Activated T-helper 1 cell treated with Interleukin-2 at 50 U/mL for 16 hours (primary cell): ENCODE measurements at places on chromosomes 3 and 15.

- DNase-seq = no peak
Observed at GRCh38 chr15:68207176-68207935, 2.2 kb upstream of the CALML4 start.

GRCh38 chr3:125151916-125152315 is 60.6 kb downstream of the SLC12A8 start:
- DNase-seq = no peak

GRCh38 chr3:140630866-140631265 is 47.0 kb upstream of the TRIM42 start:
- no peak for DNase-seq

DNA sequence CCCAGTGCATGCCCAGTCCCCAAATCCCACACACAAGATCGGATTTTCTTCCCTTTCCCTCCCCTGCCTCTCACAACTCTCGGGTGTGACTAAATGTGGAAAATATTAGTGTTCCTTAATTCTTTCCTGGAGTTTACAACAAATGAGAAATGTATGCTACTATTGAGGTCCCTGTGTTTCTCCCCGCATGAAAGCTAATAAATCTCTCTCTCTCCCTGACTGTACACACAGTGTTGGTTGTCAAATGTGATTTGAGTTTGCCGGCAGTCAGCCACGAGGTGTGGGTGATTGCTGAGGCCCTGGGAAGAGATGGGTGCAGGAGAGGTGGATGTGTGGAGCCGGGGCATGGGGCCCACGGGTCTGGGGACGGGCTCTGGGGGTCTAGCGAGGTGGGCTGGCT is 161.4 kb upstream of the IQSEC1 start:
- DNase-seq = no peak

DNA sequence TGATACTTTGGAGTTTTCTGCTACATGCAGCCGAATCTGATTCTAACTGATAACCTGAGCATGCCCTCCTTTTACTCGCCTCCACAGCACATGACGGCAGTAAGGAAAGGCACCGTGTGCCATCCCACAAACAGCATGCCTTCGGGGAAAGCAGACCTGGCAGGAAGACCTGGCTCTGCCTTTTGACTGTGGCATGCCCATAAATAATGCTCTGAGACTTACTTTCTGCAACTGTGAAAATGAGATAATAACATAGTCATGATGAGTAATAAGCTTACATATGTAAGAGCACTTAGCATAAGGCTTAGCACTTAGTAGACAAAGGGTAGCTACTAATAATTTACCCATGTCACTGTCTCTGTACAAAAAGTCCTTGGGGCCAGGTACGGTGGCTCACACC is 32.9 kb downstream of the MTHFS start:
- no peak for DNase-seq

GRCh38 chr3:45480218-45480617 is 91.8 kb downstream of the LARS2 start:
- no peak for DNase-seq

GRCh38 chr15:45612790-45613415 is 21.9 kb upstream of the SQOR start:
- DNase-seq = no peak

GRCh38 chr3:165839296-165840076 is 2.3 kb upstream of the BCHE start:
- DNase-seq = no peak

GRCh38 chr3:172303181-172303580 is 145.1 kb downstream of the GHSR start:
- DNase-seq = no peak

DNA sequence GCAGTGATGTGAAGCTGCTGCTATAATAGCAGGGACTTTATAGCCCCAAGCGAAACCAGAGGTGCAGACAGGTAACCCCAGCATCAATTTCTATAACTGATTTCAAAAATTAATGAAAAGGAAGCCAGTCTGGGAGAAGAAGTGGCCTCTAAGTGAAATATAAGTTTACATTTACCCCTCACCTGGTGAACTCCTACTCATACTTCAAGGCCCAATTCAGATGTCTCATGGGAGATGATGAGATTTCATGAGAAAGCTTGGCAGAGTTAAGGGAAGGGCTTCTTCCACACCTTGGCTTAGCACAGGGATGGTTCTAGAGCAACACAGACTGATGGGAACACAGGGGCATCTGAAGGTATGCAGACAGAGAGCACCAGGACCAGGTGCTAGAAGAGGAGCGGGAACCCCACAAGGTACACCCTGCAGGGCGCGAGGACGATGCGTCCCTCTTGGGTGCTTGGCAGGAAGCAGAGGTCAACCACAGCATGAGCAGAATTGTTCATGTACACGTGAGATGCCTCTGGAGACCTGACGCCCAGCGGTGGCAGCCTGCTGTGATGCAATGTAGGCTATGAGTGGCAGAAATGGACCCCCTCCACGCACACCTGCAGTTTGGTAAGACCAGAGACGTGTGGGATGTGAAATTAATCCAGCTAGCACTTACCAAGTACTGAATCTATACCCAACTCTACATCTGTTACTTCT is 102.9 kb downstream of the SRGAP3 start:
- DNase-seq = no peak

DNA sequence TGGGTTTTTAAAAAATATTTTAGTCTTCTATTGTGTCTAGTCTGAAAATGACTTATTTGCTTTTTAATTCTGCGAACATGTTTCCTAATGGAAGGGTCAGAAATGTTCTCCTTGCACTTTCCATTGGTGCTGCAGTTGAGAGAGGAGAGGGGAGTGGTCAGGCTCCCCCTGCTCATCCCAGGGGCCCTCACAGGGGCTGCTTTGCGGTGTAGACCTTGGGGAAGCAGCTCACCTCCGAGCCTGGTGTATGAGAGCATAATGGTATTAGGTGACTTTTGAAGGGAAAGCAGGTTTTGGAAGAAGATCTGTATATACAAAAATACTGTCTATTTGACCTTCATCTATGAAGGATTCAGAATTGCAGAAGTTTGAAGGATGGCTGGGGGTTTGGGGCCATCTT is 28.3 kb downstream of the APBA2 start:
- no peak for DNase-seq

DNA sequence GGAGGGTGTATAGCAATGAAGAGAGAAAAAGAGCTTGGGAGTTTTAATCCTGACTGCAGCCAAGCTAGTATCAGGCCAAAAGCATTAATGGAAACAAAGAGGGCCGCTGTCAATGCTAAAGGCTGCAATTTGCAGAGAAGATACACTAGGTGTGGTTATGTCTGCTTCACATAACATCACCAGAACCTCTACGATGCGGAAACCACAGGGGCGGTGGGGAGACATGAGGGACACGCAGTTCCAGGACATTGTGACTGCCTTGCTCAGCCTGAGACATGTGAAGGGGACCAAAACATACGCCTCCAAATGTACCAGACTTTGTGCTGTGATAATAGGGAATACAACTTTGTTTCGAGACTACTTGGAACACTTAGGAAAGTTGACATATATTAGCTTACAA is 88.4 kb downstream of the APBA2 start:
- DNase-seq = no peak
